Posterior vena cava (tissue), 2 donors: ENCODE measurements at places on chromosomes 12 and 14. TPM values are rescaled to one million over a fixed set of nuclear protein-coding genes. Genes with fewer than 3 reads are reported as not detected.

- no peak for DNase-seq
Measured at GRCh38 chr14:77120771-77121743, 20.5 kb downstream of the ZDHHC22 start.

DNA sequence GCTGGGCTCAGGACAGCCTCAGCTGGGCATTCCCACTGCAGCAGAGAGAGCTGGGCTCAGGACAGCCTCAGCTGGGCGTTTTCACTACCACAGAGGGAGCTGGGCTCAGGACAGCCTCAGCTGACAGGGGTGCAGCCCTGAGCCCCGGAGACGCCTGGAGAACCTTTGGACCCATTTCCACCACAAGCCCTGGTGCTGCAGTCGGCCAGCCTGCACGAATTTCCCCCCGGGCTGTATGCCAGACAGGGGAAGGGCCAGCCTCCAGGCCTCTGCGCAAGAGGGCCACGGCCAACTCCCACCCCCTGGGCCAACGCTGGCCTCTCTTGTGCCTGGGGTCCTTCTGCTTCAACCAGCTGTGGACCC lies 2.6 kb upstream of the C14orf180 start:
- DNase-seq, result no peak

- DNase-seq, result no peak
Measured at GRCh38 chr12:32828120-32828519, 68.5 kb downstream of the PKP2 start.

- DNase-seq, result peak; percentile 70
Measured at GRCh38 chr12:34286934-34287333, 264.6 kb downstream of the ALG10 start.

- DNase-seq, result no peak
Measured at GRCh38 chr12:132282950-132283771, 46.2 kb downstream of the GALNT9 start.

GRCh38 chr12:55548756-55549155 lies 646 bp upstream of the OR6C4 start:
- DNase-seq, result no peak

GRCh38 chr12:76449993-76450392 lies 101.8 kb upstream of the BBS10 start:
- DNase-seq, result no peak

DNA sequence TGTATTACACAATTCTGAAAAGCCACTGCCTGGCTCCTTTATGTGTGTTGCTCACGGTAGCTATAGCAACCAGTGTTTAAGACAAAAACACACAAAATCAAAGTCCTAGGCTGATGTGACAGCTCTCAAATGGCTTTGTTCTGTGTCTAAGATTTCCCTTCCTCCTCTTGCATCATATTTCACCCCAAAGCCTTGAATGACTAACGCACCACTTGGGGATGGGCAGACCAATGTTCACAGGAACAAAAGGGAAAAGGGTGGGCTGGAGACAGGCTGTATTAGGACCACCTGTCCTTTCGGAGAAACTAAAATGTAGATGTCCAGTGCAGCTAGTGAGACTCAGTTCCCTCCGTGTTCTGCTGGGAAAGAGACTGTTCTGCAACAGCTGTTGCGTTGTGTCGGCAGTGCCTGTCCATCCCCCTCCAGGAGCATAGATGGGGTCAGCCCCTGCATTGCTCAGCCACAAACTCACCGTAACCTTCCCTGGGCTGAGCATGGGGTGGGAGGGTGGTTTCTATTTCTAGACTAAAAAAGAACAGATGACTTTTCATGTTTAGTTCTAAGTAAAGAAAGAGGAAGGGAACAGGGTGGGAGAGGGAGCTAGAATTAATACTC lies 26.8 kb upstream of the DAAM1 start:
- DNase-seq, result no peak

DNA sequence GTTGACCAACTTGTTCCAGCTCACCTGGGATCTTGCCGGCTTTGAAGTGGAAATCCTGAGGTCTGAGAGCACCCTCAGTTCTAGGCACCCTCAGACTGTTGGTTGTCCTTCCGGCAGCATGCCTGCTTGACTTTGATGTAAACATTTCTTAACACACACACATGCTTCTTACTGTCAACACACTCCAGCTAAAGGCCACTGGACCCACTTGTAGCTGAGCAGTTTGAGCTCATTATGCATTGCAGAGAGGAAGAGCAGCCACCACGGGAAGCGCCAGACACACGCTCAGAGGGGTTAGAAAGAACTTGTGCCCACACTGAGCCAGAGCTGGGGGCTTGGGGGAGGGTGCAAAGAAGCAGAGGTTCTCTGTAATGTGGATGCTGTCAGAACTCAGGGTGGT lies 55.8 kb downstream of the TNFAIP2 start:
- no peak for DNase-seq

DNA sequence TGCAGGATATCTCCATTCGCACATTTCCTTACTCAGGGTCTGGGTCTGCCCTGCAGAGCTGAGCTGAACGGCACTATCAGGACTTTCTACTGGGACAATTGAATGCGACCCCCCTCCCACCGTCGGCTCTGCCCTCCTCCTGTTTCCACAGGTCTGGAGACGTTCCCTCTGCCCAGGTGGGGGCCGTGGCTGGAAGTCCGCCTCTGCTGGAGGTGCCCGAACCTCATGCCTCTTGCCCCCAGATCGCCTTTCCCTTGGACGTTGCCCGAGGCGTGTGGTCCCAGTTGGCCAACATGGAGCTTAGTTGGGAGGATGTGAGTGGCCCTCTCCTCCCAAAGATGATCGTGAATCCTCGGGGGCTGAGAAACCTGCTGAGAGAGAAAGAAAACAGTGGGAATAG lies 21.2 kb upstream of the KLC1 start:
- DNase-seq, result peak; percentile 81

GRCh38 chr14:83004456-83005006 lies 1470.9 kb upstream of the SEL1L start:
- no peak for DNase-seq

- no peak for DNase-seq
Measured at GRCh38 chr12:4609071-4609470, 39.8 kb downstream of the AKAP3 start.

- DNase-seq, result peak; percentile 92
Measured at GRCh38 chr14:93112891-93113677, 2.6 kb downstream of the ITPK1 start.

- DNase-seq, result no peak
Measured at GRCh38 chr12:47272412-47273190, 192.8 kb upstream of the AMIGO2 start.

- DNase-seq, result no peak
Measured at GRCh38 chr14:64081174-64081746, 212.9 kb downstream of the ESR2 start.

DNA sequence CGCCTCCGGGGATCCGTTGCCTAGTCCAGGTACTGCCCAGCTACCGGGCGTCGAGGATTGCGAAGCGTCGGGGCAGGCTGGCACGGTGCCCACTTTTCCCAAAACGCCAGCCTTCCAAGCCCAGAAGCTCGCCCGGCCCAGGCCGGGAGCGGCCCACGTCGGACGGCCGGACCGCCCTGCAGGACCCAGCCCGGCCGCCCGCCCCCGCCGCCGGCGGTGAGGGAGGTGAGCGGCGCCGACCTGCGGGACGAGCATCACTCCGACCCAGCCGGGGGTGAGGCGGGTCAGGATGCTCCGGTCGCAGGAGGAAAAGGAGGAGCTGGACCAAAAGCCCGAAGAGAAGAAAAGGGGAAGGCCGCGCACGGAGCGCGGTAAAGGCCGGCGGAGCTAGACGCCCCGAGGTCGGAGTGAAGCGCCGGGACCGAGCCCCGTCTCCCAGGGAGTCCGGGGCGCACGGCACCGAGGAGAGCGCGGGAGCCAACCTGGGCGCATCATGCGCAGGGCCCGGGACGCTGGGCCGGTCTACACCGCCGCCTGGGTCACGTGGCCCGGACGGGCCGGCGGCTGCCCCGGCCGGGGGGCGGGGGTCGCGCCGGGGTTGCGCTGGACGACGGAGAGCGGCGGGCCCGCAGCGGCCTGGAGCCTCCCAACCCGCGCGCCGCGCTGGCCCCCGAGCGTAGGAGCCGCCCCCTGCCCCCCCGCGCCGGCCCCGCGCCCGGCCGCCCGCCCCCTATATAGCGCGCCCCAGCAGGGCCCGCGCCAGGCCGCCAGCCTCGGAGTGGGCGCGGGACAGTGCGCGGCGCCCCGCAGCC lies at the start of gene AQP5:
TSS of gene AQP5 (plus strand) at position 762 of the 812 bp plus-strand sequence. CDS start 146 bp downstream, outside the sequence.
- no peak for DNase-seq

DNA sequence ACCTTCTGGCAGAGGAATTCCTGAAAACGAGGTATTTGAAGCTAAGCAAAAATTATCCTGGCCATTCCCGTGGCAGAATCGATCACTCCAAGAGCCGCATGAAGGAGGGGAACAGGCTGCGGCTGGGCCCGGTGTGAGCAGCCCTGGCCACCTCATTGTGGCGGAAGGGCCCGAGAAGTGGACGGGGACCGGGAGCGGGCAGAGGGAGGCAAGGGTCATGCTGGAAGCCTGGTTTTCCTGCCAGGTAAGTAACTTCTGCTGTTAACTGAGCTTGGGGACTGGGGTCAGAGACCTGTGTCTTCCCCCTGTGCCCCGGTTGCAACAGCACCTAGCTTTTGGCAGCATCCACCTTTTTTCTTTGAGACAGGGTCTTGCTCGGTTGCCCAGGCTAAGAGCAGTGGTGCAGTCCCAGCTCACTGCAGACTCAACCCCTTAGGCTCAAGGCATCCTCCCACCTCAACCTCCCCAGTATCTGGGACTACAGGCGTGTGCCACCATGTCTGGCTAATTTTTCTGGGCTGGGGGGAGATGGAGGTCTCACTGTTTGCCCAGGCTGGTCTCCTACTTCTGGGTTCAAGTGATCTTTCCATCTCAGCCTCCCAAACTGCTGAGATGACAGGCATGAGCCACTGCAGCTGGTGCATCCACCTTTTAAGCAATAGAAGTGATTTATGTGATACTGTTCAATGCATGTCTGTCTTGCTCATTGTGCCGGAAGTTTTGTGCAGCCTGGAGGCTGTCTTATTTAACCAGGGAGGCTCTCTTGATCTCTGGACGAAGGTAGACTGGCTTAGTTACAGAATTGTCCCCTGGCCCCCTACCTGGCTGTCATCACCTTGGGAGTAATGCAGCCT lies 174.0 kb upstream of the MYL2 start:
- no peak for DNase-seq

GRCh38 chr12:106251631-106252455 lies 4.0 kb upstream of the CKAP4 start:
- no peak for DNase-seq

DNA sequence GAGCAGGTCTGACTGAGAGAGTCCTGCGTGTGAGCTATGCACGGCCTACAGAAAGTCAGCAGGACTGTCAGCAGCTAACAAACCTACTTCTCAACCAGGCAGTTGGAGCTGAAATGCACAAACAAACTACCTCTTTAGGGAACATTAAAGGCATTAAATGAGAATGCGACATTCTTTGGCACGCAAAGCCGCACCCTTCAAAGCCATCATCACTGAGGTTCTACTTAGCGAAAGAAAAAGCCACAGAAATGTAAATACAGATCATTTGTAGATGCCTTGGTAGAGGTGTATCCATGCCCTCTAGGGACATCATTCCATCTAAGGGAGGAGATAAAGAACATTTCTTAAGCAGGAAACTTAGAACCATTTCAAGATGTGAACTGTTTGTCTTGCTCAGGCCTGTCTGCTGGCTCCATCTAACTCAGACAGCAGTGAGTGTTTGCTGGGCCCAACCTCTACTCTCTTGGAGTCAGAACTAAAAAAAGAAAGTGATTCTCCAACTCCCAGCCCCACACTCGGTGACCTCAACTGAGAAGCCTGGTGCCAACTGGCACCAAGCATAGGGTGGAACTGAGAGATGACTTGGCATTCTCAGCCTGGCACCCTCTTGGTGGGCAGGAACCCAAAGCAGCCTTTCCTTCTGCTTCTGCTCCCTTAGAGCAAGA lies 63.5 kb upstream of the MBIP start:
- DNase-seq, result no peak

- DNase-seq, result no peak
Measured at GRCh38 chr14:65731933-65732506, 319.5 kb downstream of the FUT8 start.

GRCh38 chr12:69834576-69834975 lies 9.5 kb downstream of the MYRFL start:
- DNase-seq, result no peak

DNA sequence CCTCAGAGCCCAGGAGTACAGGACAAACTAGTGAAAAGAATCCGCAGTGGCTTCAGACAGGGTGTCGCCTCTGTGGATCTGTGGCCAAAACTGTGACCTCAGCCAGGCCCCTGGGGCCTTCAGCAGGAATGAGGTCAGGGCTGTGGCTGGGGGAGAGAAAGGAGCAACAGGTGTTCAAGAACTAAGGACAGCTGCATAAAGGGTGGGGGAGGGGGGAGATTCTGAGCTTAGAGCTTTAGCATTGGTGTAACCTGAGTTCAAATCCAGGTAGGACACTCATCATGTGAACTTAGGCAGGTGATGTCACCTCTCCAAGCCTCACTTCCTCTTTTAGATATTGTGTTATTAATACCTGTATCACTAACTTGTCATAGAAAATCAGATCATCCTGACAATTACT lies 40.9 kb upstream of the CORO1C start:
- DNase-seq, result no peak

DNA sequence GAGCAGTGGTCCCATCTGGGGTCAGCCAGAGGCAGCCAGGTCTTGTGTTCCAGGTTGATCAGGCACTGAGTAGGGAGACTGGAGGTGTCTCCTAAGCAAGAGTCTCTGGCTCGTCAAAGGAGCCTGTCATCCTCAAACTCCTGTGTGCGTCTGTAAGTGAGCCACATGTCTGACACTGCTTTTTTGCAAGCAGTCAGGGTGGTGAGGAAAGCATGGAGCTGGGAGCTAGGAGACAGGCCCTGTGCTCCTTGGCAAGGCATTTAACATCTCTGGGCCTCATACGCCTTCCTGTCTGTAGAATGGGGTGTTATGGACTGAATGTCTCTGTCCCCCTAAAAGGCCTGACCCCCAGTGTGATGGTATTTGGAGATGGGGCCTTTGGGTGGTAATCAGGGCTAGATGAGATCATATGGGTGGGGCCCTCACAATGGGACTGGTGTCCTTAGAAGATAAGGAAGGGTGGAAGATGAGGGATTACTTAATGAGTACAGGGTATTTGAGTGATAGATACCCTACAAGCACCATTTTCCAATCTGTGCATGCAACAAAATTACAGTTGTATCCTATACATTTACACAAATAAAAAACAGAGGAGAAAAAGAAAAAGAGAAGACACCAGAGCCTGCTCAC lies 53.0 kb downstream of the ARL6IP4 start:
- DNase-seq, result peak; percentile 31

GRCh38 chr12:65614259-65614889 lies 209.9 kb upstream of the HMGA2 start:
- DNase-seq, result no peak

DNA sequence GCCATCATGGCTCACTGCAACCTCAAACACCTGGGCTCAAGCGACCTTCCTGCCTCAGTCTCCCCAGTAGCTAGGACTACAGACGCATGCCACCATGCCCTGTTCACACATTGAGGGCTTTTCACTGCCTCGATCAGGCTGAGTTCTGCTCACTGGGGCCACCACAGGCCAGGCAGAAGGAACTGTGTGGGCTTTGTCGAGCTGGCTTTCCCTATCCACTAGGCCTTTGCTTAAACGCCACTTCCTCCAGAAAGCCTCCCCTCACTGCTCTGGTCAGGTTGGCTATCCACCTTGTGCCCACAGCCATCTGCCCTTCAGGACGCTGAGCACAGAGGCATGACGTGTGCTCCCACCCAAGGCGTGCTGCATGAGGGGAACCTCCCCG lies 45.2 kb downstream of the MLXIP start:
- peak; percentile 26 for DNase-seq

The NEUROD4 gene
- not detected for total RNA-seq

The LGR5 gene
- 1.3 TPM for total RNA-seq

The GALNT16 gene
- 18.2 TPM for total RNA-seq

The DLGAP5 gene
- 0.69 TPM for total RNA-seq

The PIK3C2G gene
- 0.09 TPM for total RNA-seq

The EPYC gene
- not detected for total RNA-seq

The NACA gene
- 530 TPM for total RNA-seq

The FAIM2 gene
- total RNA-seq, result 1.8 TPM

The NABP2 gene
- total RNA-seq, result 19.9 TPM

The SCN8A gene
- 0.81 TPM for total RNA-seq

The TEAD4 gene
- 14.1 TPM for total RNA-seq

The RHOJ gene
- total RNA-seq, result 22.8 TPM
